Naive thymus-derived CD4-positive, alpha-beta T cell (primary cell): ENCODE measurements at places on chromosomes 2 and 18.

DNA sequence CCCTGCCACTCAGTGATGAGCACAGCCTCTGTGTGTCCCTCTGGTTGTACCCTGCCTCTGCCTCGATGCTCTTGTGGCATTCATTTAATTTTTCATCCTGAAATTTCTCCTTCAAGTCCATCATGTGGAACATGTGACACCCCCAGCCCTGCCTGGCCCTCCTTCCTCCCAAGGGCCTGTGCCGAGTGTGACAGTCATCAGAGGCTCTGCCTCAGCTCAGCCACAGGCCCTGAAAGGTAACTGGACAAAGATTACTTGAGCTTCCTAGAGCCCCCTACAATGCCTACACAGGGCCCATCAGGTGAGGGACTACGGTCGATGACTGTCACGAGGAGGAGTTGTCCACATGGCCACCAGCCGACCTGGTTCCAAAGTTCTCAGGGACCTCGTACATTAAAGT, 75.1 kb downstream of the C1QL2 start:
- no peaks in the 10 kb centered on the region for H3K27me3 ChIP-seq
- no peaks in the 10 kb centered on the region for H3K4me1 ChIP-seq
- no peaks in the 10 kb centered on the region for H3K36me3 ChIP-seq
- no peak for DNase-seq
- no peak overlapping the region for H3K4me3 ChIP-seq

DNA sequence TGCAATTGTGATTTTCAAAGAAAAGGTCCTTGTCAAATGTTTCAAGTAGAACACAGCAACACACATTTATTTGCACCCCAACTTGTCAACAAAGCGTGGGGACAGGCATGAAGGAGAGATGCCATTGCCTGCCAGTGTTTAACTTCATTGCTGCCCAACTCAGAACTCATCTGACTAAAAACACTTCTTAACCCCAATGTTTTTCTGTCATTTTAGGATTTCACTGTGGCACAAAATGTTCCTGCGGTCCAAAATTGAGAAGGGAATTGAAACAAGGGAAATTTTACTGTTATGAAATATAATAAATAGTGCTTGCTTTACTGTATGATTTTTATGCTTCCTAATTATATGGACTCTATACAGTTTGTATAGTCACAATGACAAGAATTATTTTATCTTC, 45.7 kb downstream of the PMAIP1 start:
- no peak for DNase-seq
- no peaks in the 10 kb centered on the region for H3K4me1 ChIP-seq
- H3K27me3 ChIP-seq, result no peaks in the 10 kb centered on the region
- no peak overlapping the region for H3K27ac ChIP-seq
- no peaks in the 10 kb centered on the region for H3K36me3 ChIP-seq
- H3K4me3 ChIP-seq, result no peak overlapping the region

DNA sequence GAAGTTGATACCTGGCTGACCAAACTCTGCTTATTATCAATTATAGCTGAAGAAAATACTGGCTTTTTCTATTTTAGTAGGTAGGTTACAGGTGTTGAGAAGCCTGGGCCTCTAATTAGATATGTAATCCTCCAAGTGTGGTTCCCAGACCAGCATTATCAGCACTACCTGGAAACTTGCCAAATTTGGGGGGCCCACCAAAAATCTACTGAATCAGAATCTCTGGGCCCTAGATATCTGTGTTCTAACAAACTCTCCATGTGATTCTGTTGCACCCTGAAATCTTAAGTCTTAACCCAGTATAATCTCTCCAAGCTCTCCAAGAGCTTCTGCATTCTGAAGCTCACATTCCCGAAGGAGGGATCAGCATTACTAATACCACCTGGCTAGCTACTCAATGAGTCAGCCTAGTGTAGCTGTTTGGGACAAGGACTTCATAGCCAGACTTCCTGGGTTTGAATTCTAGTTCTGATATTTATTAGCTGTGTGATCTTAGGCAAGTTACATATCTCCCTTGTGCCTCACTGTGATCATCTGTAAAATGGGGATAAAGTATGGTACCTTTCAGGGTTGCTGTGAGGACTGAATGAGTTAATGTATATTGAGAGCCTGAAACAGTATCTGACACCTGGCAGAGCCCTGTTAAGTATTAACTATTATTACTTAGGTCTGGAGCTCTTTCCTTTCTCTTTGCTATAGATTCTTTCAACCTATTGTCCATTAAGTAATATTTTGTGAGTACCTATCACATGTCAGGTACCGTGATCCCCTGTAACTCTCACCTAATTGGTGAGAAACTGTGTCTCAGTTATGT, 94.1 kb upstream of the CD302 start:
- H3K4me3 ChIP-seq, result no peak overlapping the region
- H3K27ac ChIP-seq, result no peak overlapping the region
- no peaks in the 10 kb centered on the region for H3K27me3 ChIP-seq
- no peaks in the 10 kb centered on the region for H3K36me3 ChIP-seq

DNA sequence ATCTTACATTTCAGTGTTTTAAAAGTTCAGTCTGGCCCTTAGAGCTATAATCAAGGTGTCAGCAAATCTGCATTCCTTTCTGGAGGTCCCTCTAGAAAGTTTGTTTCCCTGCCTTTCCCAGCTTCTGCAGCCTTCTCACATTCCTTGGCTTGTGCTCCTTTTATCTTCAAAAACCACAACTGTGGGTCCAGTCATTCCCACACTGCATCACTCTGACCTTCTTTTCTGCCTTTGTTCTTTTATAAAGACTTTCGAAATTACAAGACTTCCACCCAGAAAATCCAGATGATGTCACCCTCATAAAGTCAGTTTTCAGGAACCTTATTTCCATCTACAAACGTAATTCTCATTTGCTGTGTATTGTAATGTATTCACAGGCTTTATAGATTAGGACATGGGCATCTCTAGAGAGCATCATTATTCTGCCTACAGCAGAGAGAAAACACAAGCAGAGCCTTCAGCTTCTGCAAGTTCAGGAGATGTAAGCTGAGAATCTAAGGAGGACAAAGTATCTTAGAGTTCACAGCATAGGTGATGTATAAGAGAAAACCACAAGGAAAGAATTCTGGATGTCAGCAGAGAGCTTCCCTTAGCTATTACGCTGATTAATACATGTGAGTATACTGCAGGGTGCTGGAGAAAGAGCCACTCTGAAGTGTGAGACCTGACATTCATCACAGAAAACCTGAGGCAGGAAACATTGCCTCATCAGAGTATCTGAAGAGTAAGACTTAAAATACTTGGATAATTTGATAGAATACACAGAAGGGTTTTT, 1100.2 kb downstream of the CBLN2 start:
- H3K4me3 ChIP-seq, result no peak overlapping the region
- no peaks in the 10 kb centered on the region for H3K4me1 ChIP-seq

- no peaks in the 10 kb centered on the region for H3K36me3 ChIP-seq
- H3K4me1 ChIP-seq, result no peaks in the 10 kb centered on the region
- H3K4me3 ChIP-seq, result no peak overlapping the region
- no peak overlapping the region for H3K27ac ChIP-seq
- no peak for DNase-seq
Measured at GRCh38 chr2:188333751-188334524, 42.3 kb downstream of the GULP1 start.

DNA sequence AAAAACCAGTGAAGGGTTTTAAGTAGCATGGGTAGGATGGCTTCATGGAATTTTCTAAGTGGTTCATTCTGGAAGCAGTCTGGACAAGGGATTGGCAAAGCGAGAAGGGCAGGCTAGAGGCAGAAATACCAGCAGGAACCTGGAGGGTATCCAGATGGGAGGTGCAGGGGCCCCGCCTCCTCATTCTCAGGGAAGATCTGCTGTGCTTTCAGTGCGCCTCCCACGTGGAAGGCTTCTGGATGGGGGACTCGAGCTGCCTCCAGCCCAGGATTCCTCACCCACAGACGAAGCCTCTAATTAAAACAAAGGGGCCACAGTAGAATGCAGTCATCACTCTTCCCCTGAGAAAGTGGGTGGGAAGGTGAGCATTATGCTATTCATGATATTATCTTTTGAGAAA, 79.8 kb downstream of the VSNL1 start:
- no peak overlapping the region for H3K27ac ChIP-seq
- no peaks in the 10 kb centered on the region for H3K36me3 ChIP-seq
- H3K27me3 ChIP-seq, result no peaks in the 10 kb centered on the region
- no peak overlapping the region for H3K4me3 ChIP-seq
- no peaks in the 10 kb centered on the region for H3K4me1 ChIP-seq

GRCh38 chr2:54708584-54709335, 14.7 kb upstream of the EML6 start:
- no peak overlapping the region for H3K27ac ChIP-seq
- H3K36me3 ChIP-seq, result no peaks in the 10 kb centered on the region
- no peaks in the 10 kb centered on the region for H3K27me3 ChIP-seq
- H3K4me1 ChIP-seq, result no peaks in the 10 kb centered on the region
- DNase-seq, result peak; percentile 15

DNA sequence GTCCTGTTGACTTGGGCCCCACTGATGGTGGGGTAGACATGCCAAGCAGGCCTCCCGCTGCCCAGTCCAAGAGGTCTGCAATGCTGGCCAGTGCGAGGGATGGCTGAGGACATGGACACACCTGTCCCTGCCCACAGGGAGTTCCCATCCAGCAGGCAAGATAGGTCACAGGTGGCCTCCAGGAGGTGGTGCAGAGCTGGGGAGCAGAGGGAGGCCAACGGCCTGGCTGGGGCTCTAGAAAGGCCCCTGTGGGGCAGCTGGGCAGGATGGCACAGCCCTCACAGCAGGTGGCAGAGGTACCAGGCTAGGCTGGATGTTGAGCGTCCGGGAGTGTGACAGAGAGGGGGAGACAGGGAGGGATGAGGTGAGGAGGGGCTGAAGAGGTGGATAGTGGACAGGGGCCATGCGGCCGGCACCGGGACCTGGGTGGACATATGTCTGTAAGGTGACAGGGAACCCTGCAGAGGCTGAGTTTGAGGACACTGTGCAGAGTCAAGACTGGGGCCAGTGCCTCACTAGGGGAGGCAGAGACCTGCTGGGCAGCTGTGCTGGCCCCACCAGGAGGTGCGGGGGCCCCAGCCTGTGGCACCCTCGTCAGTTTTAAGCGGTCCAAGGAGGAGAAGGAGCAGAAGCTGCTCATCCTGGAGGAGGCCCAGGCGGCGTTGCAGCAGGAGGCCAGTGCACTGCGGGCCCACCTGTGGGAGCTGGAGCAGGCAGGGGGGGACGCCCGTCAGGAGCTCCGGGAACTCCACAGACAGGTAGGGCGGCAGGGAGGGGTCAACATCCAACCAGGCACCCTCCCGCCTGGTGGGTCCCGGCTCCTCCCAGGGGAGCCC, 34.3 kb upstream of the SNED1 start:
- no peak overlapping the region for H3K4me3 ChIP-seq
- H3K4me1 ChIP-seq, result no peaks in the 10 kb centered on the region
- no peak overlapping the region for H3K27ac ChIP-seq
- H3K27me3 ChIP-seq, result no peaks in the 10 kb centered on the region

- H3K4me3 ChIP-seq, result no peak overlapping the region
- H3K36me3 ChIP-seq, result no peaks in the 10 kb centered on the region
- no peaks in the 10 kb centered on the region for H3K27me3 ChIP-seq
- no peak for DNase-seq
Measured at GRCh38 chr2:239765076-239765845, 259.9 kb downstream of the NDUFA10 start.

GRCh38 chr2:197838579-197838978, 34.2 kb downstream of the PLCL1 start:
- no peaks in the 10 kb centered on the region for H3K4me1 ChIP-seq
- H3K4me3 ChIP-seq, result peak overlapping the region; percentile 31
- no peaks in the 10 kb centered on the region for H3K36me3 ChIP-seq
- peak overlapping the region; percentile 75 for H3K27ac ChIP-seq

GRCh38 chr2:38605298-38605830, 2.6 kb upstream of the HNRNPLL start:
- no peaks in the 10 kb centered on the region for H3K27me3 ChIP-seq
- no peak for DNase-seq
- no peak overlapping the region for H3K4me3 ChIP-seq
- no peaks in the 10 kb centered on the region for H3K36me3 ChIP-seq
- peaks cover 6% of the 10 kb centered on the region for H3K4me1 ChIP-seq
